ENCODE measurements at places on chromosomes 5 and 9.

DNA sequence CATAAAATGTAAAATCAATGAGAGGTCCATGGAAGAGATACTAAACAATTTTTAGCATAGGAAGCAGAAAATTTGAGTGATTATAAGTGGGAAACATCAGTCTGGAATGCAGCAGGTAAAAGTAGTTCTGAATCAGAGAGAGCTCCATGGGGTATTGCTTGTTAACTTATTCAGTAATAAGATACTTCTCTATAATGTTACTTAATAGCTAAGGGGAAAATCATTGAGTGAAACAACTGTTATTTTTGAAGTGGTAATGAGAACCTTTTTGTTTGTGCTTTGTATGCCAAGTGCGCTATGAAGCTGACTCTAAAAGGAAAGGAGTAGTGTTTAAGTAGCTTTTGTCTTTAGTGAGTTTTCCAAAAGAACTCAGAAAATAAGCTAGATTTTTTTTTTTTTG lies 95.2 kb downstream of the ERBIN start:
- DNase-seq, result no peak

GRCh38 chr5:151947931-151948608 lies 23.4 kb upstream of the GLRA1 start:
- peak; percentile 12 for DNase-seq

- no peak for DNase-seq
Observed at GRCh38 chr5:54745599-54745998, 228.0 kb downstream of the SNX18 start.

DNA sequence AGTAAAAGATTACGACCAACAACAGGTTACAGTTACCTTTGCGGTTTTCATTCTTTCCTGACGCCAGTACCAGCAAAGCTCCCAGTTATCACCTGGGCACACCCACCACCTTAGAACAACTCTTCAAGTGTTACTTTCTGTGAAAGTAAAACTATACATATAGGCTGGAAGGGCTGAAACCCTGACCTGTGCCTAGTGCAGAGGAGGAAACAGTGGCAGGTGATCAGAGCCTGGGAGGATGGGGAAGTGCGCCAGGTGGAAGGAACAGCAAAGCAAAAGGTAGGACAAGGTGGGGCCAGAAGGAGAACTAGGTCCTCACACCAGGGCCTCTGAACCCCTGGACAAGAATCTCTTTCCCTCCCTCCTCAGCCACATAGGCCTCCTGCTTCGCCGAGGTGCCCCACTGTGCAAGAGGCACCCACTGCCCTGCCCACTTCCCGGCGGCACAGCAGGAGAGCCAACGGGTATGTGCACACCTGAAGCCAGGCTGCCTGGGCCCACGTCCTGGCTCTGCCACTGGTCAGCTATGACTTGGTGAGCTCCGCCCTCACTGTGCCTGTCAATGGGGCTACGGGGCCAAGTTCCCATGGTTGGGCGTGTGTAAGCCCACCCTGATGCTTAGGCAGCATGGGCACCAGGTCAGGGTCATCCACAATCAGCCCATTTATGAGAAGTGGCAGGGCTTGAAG lies 26.9 kb downstream of the BICD2 start:
- DNase-seq, result no peak

GRCh38 chr5:168072665-168073064 lies 218.8 kb upstream of the WWC1 start:
- DNase-seq, result no peak

GRCh38 chr5:16090270-16090669 lies 89.3 kb downstream of the MARCHF11 start:
- no peak for DNase-seq

GRCh38 chr5:157167214-157167621 lies 1.2 kb upstream of the GARIN3 start:
- DNase-seq, result no peak

DNA sequence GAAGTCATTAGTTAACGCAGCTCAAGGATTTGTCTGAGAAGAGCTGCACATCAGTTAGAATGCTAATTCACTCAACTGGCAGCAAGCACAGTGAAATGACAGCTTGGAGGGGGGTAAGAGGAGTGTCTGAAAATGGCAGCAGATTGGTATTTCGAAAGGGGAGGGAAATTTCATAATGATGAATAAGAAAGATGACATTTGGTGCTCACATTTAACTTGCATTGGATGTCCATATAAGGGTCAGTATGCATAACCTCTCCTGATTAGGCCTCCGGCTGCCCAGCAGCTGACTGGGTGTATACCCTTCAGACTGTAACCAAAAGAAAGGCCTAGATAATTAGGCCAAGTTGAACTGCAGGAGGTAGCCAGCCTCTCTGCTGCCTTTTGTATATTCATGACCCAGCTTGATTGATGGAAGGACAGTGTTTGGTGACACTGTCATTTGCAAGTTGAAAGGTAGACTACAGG lies 131.0 kb downstream of the PBX3 start:
- DNase-seq, result no peak

GRCh38 chr9:82363198-82363597 lies 374.6 kb downstream of the SPATA31D1 start:
- DNase-seq, result no peak

GRCh38 chr9:76374783-76375559 lies 19.3 kb downstream of the RFK start:
- peak; percentile 60 for DNase-seq

GRCh38 chr5:79853028-79853427 lies 138.0 kb downstream of the MTX3 start:
- DNase-seq, result no peak

DNA sequence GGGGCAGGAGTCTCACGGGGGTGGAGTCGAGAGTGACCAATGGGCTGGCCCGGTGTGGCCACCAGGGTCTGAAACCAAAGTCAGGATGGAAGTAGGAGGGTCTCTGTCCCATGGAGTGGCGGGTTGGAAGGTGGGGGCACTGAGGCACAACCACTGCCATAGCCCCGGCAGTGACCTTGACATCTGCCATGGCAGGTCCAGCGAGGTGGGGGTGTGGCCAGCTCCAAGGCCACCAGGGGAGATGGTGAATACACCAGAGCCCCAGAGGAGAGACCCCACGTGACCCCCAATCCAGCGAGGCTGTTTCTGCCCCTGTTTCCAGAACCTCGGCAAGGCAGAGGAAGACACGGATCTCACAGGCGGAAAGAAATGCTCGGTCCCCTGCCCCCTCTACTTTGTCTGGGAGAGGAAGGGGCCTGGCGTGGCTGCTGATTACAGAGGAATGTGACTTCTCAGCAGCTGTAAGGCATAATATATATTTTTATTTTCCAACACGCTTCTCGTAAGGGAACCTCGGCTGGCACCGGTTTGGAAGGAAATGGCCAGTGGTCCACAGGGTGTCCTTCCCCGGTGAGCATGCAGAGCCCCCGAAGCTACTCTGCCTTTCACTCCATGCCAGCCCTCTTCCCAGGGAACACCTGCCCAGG lies 105.7 kb upstream of the SARDH start:
- DNase-seq, result no peak

DNA sequence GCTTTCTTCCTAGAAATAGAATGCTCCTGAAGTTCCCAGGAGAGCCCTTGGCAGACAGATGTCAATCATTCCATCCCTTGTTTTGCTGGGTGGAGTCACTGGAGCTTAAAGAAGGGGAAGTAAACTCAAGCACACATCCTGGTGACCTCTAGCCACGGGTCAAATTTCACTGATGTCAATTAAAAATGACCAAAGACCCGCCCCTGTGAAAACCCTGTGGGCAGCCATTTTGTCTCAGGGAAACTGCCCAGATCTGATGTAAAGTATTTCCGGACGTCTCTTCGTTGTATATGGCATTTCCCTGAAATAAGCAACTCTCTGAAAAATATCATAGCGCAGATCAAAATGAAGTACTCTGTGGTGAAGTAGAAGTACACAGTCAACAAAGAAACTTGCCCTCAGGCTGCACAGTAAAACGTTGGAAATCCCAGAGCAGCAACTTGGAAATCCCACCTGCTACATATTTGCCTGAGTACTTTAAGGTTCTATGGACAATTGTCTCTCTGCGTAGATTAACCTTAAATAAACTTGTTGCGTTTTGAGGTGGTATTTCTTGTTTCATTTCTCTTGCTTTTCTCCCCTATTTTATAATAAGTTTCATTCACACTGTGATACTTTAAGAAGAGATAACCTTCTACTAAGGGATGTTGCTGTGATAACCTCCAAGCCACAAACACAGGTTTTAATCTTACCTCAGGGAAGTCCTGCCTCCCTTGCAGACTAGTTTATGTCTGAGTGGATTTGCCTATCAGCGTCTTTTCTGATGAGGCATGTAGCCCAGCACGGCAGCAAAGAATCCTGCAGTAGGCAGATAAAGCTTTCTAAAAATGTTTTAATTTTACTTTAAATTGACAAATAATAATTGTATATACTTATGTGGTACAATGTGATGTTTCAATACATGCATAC lies 60.9 kb upstream of the PIP5K1B start:
- no peak for DNase-seq

GRCh38 chr5:157543825-157544622 lies 31.6 kb downstream of the ADAM19 start:
- DNase-seq, result no peak

DNA sequence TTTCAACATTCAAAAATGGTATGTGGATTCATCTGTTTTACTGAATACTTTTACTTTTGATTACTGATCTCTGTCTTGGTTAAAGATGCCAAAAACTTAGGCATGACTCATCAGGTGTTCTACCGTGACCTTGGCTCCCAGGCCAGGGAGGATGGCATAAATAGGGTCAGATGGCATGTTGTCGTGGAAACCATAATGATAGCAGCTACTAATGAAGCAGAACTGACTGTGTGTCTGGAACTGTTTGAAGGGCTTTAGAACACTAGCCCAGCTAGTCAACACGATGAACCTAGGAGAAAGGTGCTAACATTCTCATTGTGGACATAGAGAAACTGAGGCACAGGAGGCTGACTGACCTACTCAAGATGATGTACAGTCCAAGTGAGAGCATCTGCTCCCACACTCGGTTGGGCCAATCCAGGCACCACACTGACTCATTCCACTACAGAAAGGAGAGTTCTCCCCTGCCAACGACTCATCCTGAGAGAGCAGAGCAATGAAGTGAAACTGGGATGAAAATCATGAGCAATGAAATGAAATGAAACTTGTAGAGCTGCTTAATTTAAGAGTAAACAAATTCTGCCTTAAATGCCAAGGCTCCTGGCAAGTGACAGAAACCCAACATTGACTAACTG lies 116.0 kb downstream of the TENT4A start:
- DNase-seq, result peak; percentile 12

- DNase-seq, result no peak
Observed at GRCh38 chr5:168691891-168692290, 112.7 kb upstream of the PANK3 start.

DNA sequence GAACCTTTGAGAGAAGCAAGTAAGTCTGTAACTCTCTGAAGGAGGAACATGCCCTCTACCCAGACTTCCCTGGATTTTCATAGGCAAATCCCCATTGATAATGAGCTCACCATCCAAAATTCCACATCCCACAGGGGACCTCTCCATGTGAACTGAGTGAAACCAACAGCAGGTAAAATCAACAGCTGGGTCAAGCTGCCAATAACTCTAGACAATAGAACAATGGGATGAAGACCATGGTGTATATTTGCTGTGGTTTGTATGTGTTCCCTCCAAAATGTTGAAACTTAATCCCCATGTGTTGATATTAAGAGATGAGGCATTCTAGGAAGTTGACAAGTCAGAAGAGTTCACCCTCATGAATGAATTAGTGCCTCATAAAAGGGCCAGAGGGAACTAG lies 110.2 kb upstream of the MYO10 start:
- no peak for DNase-seq

DNA sequence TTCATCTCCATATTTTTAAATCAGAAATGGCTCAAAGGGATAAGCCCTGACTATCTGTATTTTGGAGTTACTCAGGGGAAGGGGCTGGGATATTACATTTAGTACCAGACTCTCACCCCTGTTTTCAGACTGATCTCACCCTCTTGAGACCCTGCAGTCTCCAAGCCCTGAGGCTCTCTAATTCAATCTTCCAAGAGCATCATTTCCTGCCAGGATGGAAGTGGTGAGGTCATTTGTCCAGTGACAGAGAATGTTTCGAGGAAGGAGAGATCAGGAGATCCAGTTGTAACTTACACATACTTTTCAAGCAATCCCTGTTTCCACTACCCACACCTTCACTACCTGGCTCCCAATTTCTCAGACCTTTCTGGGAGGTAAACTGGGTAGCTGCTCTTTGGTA lies 295.5 kb upstream of the EFNA5 start:
- no peak for DNase-seq

DNA sequence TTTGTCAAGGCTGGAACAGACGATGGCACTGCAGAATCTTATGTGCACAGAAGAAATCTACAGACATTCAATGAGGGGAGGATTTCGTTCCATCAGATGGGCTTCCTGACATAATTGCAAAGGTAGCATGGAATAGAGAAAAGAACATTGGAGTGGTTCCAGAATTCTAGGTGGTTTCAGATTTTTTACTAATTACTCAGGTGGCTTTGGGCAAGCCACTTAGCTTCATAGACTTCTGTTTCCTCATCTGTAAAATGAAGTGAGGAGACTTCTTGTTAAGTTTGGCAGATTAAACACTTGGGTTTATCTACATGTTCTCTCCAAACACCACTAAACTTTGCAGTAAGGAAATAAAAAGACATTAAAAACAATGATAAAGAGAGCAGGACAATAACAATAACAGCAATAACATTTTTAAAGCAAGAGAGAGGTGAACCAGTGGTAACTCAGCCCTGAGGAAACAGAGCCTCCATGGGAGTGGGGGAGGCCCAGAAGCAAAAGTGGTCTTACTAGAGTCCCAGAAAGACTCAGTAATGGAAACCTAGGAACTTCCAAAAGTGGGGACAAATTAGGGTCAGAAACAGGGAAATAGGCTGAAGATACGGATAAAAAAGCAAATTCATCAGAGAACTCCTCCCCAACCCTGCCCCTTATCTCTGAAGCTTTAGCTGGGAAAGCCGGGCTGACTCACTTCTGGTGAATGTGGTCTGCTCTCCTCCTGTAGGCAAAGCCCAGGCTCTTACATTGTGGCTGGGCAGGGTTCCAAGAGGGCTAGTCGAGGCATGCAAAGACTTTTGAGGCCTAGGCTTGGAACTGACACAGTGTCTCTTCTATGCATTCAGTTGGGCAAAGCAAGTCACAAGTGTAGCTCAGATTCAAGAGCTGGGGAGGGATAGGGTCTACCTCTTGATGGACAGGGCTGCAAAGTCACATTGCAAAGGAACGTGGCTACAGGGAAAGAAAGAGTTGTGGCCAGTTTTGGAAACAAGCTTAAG lies 11.8 kb upstream of the ACTBL2 start:
- peak; percentile 92 for DNase-seq

DNA sequence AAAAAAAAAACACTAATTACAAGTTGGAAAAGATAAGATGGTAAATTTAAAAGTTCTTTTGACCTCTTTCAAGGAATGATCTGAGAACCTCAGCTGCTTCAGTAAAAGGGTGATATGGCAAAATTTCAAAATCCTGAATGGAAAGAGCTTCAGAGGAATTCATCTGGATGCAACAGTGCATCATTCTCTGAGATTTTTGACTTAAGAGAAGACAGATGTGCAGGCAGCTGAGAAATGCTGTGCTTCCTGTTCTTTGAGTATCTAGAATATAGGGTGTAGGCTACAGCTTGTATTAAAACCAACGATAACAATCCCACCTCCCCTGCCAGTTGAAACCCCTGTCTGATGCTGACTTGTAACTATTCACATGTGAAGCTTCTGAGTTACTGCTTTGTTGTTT lies 6.2 kb downstream of the FRMPD1 start:
- DNase-seq, result no peak

All from epithelial cell of prostate (primary cell).